Fibroblast of lung (primary cell): ENCODE measurements at places on chromosomes 16 and 17. TPM values are rescaled to one million over a fixed set of nuclear protein-coding genes. Genes with fewer than 3 reads are reported as not detected.

Gene NT5M
- 1.0 and 1.2 TPM in 2 replicates for total RNA-seq

Gene SYCE1L
- 0.26 and 0.33 TPM in 2 replicates for total RNA-seq

Gene MT1M
- total RNA-seq: 18.5 and 58.8 TPM in 2 replicates

Gene KPNB1
- 209 and 267 TPM in 2 replicates for total RNA-seq

Gene TLCD1
- 4.1 and 6.6 TPM in 2 replicates for total RNA-seq

Gene HOXB9
- total RNA-seq: not detected in 2 replicates

Gene MILR1
- 4.4 and 9.1 TPM in 2 replicates for total RNA-seq

Gene HSD17B1
- total RNA-seq: 2.1 and 2.6 TPM in 2 replicates

Gene MAPK8IP3
- total RNA-seq: 24.1 and 36.3 TPM in 2 replicates

Gene TRIM72
- under 0.01 TPM in 1 of 2 replicates, not detected in the other for total RNA-seq

Gene TRIM25
- 34.2 and 53.3 TPM in 2 replicates for total RNA-seq

Gene STH
- total RNA-seq: not detected in 2 replicates

Gene MEAK7
- total RNA-seq: 16.9 and 17.3 TPM in 2 replicates

Gene ADAMTS18
- not detected in 2 replicates for total RNA-seq

Gene SLC13A2
- total RNA-seq: not detected in 2 replicates

Gene LGALS3BP
- total RNA-seq: 320 and 387 TPM in 2 replicates

Gene ARL5C
- total RNA-seq: not detected in 2 replicates

Gene PRDM7
- total RNA-seq: not detected in 2 replicates

Gene SLC38A8
- not detected in 2 replicates for total RNA-seq

Gene LYRM9
- total RNA-seq: 4.4 and 9.7 TPM in 2 replicates

Gene CMTM1
- total RNA-seq: 1.5 and 2.3 TPM in 2 replicates

Gene TSNAXIP1
- total RNA-seq: 1.2 and 1.5 TPM in 2 replicates

Gene CDH1
- under 0.01 TPM in 1 of 2 replicates, not detected in the other for total RNA-seq

Gene ANKS4B
- total RNA-seq: not detected in 2 replicates

Gene DNASE1L2
- 0.77 and 0.99 TPM in 2 replicates for total RNA-seq

Gene CD300LG
- total RNA-seq: not detected in 2 replicates

Gene TTLL6
- total RNA-seq: under 0.01 and 0.17 TPM in 2 replicates

Gene NTN3
- 1.3 and 2.1 TPM in 2 replicates for total RNA-seq

Gene C16orf92
- total RNA-seq: not detected in 2 replicates

Gene GAS7
- 2.6 and 6.4 TPM in 2 replicates for total RNA-seq

Gene CCT6B
- total RNA-seq: 0.77 and 1.2 TPM in 2 replicates

Gene NPIPB9
- 1.7 and 1.8 TPM in 2 replicates for total RNA-seq

Gene CEP20
- total RNA-seq: 56.2 and 60.9 TPM in 2 replicates

Gene TBC1D3C
- 1.3 TPM in 1 of 2 replicates, not detected in the other for total RNA-seq

Gene RASL10B
- 1.5 and 4.1 TPM in 2 replicates for total RNA-seq

Gene TBKBP1
- total RNA-seq: 11.3 and 11.6 TPM in 2 replicates

Gene JUP
- 6.4 and 13.2 TPM in 2 replicates for total RNA-seq

Gene ATP2C2
- not detected in 2 replicates for total RNA-seq

Gene ZG16
- not detected in 2 replicates for total RNA-seq

Gene NLGN2
- total RNA-seq: 5.1 and 12.1 TPM in 2 replicates

Gene ASPA
- total RNA-seq: 4.6 and 5.4 TPM in 2 replicates

Gene ZNF469
- 1.3 and 1.5 TPM in 2 replicates for total RNA-seq

Gene EFCAB5
- 0.26 and 0.66 TPM in 2 replicates for total RNA-seq

Gene MYLK3
- 0.17 and 0.26 TPM in 2 replicates for total RNA-seq

Gene CES2
- 38.0 and 47.6 TPM in 2 replicates for total RNA-seq

Gene RNF112
- 7.2 and 21.5 TPM in 2 replicates for total RNA-seq

Gene CHST4
- total RNA-seq: not detected in 2 replicates
